Tibial artery (tissue), 4 donors: ENCODE measurements at places on chromosomes 13 and 19.

GRCh38 chr13:48973845-48974431 is 1.8 kb upstream of the FNDC3A start:
- no peak overlapping the region for H3K4me3 ChIP-seq
- no peak overlapping the region for H3K27ac ChIP-seq
- H3K4me1 ChIP-seq: peaks cover 26% of the 10 kb centered on the region
- H3K36me3 ChIP-seq: no peaks in the 10 kb centered on the region
- no peaks in the 10 kb centered on the region for H3K27me3 ChIP-seq
- no peak for DNase-seq

DNA sequence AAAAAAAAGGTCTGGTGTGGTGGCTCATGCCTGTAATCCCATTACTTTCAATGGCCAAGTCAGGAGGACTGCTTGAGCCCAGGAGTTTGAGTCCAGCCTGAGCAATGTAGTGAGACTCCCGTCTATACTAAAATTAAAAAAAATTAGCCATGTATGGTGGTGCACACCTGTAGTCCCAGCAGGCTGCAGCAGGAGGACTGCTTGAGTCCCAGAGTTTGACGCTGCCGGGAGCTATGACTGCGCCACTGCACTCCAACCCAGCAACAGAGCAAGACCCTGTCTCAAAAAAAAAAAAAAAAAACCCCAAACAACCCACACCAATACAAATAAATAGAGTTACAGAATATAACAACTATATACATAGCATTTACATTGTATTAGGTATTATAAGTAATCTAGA is 65.7 kb downstream of the MICU2 start:
- H3K27me3 ChIP-seq: no peaks in the 10 kb centered on the region
- H3K36me3 ChIP-seq: peaks cover 6% of the 10 kb centered on the region
- H3K4me1 ChIP-seq: no peaks in the 10 kb centered on the region
- H3K27ac ChIP-seq: no peak overlapping the region
- no peak for DNase-seq
- H3K4me3 ChIP-seq: no peak overlapping the region

DNA sequence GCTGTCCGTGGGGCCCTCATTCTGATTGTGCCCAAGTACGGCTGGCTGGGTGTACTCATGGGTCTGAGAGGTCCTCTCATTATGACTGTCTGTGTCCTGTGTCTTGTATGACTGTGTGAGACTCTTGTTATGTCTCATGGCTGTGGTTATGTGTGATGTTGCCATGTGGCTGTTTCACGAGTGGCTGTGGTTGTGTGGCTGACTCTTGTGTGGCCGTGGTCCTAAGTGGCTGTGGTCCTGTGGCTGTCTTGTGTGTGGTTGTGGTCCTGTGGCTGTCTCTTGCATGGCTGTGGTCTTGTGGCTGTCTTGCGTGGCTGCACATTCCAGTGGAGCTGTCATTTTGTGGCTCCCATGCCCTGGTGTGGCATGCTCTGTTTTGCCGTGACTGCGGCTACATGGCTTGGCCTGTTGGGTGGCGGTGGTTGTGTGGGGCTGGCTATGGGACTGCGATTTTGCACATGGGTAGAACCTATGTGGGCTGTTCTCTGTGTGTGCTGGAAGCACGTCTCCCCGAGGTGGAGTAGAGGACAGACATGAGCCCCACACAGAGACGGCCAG is 2.5 kb downstream of the LYL1 start:
- H3K4me3 ChIP-seq: peak overlapping the region; percentile 55
- peaks cover 46% of the 10 kb centered on the region for H3K4me1 ChIP-seq
- peak overlapping the region; percentile 94 for H3K27ac ChIP-seq

GRCh38 chr19:55114566-55115145 is 2.8 kb downstream of the PPP1R12C start:
- H3K27me3 ChIP-seq: no peaks in the 10 kb centered on the region
- peak overlapping the region; percentile 87 for H3K4me3 ChIP-seq
- H3K36me3 ChIP-seq: peaks cover 28% of the 10 kb centered on the region
- peak overlapping the region; percentile 88 for H3K27ac ChIP-seq

DNA sequence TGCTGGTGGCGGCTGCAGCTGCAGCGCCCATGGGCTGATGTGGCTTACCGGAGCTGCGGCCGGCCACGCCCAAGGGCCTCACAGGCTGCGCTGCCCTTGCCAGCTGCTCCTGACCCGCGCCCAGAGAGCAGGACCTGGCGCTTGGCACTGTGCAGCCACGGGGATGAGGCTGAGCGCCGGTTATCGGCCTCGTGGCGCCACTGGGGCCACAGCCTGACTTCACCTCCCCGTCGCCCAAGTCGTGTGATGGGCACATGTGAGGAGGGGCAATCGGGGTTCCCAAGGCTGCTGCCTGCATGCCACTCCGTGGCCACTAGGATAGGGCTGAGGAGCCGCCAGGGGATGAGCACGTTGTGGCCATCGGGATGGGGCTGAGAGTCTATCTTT is 77.2 kb upstream of the PABPC3 start:
- H3K4me3 ChIP-seq: no peak overlapping the region
- H3K27ac ChIP-seq: no peak overlapping the region
- H3K27me3 ChIP-seq: peaks cover 31% of the 10 kb centered on the region

DNA sequence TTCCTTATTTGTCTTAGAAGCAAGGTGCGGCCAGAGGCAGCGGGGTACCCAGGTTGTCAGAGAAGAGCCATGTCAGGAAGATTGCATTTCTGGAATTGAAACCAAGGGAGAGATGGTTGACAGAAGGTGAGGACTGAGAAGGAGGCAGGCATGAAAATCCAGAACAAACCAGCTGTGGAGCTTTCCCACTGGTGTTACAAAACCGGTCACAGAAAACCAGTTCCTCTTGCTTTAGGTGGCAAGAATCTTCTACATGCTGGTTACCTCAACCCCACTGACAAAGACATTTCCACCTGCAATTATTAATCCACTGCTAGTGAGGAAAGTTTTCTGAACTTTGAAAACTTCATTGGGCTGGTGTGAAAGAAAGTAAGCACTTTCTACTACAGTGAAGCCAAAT is 64.0 kb upstream of the MED4 start:
- H3K27me3 ChIP-seq: no peaks in the 10 kb centered on the region
- no peaks in the 10 kb centered on the region for H3K36me3 ChIP-seq
- no peak overlapping the region for H3K4me3 ChIP-seq

GRCh38 chr19:47714339-47714738 is 1.1 kb downstream of the EHD2 start:
- H3K27ac ChIP-seq: peak overlapping the region; percentile 93
- no peak for DNase-seq
- peak overlapping the region; percentile 92 for H3K4me3 ChIP-seq

GRCh38 chr19:45087531-45087930 is 5.4 kb upstream of the PPP1R37 start:
- no peak overlapping the region for H3K27ac ChIP-seq
- no peaks in the 10 kb centered on the region for H3K36me3 ChIP-seq
- H3K4me3 ChIP-seq: no peak overlapping the region
- H3K4me1 ChIP-seq: peaks cover 7% of the 10 kb centered on the region
- no peaks in the 10 kb centered on the region for H3K27me3 ChIP-seq

- no peaks in the 10 kb centered on the region for H3K36me3 ChIP-seq
- H3K4me3 ChIP-seq: no peak overlapping the region
- H3K27me3 ChIP-seq: no peaks in the 10 kb centered on the region
- H3K27ac ChIP-seq: no peak overlapping the region
- no peak for DNase-seq
Observed at GRCh38 chr13:44822291-44822690, 167.0 kb downstream of the NUFIP1 start.

GRCh38 chr13:22027566-22027965 is 356.7 kb downstream of the FGF9 start:
- no peak overlapping the region for H3K4me3 ChIP-seq
- DNase-seq: no peak
- no peaks in the 10 kb centered on the region for H3K36me3 ChIP-seq
- no peak overlapping the region for H3K27ac ChIP-seq

DNA sequence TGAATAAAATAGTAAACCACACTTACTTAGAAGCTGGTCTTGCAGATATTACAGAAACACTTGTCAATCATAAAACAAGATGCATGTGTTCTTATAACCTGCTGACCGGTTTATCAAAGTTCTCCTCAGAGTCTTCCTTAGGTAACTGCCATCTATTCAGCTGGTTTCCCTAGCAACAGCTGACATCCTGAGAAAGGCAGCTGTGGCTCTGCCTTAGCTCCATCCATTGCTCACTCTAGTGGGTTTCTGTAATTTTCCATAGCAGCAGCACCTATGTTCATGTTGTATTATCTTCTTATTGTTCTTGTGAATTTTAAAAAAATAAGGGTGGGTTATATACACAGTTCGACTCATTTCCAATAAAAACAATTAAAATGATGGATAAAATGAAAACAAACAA is 87.8 kb downstream of the RAP2A start:
- no peak overlapping the region for H3K4me3 ChIP-seq
- H3K27me3 ChIP-seq: no peaks in the 10 kb centered on the region
- DNase-seq: no peak
- no peak overlapping the region for H3K27ac ChIP-seq
- H3K4me1 ChIP-seq: no peaks in the 10 kb centered on the region
- no peaks in the 10 kb centered on the region for H3K36me3 ChIP-seq

DNA sequence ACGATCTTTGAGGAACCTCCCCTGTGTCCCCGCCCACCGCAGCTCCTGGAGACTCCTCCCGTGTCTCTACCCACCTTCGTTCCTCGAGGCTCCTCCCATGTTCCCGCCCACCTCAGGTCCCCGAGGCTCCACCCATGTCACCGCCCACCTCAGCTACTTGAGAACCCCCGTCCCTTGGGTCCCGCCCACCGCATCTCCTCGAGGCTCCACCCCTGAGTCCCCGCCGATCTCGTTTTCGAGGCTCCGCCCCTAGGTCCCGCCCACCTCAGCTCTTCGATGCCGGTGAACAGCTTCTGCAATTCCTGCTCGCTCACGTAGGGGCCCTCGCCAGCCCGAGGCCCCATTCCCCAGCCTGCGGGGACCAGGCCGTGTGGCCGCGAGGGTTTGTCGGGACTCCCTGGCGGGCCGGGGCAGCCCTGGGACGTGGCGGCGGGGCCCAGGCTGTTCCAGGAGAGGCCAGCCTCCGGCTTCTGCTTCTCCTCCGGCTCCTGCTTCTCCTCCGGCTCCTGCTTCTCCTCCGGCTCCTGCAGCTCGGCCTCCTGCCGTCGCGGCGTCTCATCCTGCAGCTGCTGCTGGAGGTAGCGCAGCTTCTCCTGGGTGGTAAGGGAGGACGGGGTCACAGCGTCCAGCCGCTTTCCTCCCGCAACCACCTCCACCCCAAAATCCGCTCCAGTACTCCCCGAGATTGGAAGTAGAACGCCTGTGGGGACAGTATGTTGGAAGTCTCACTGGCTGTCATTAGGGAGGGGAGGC is 16.7 kb downstream of the TSKS start:
- H3K4me1 ChIP-seq: no peaks in the 10 kb centered on the region
- no peak overlapping the region for H3K4me3 ChIP-seq
- no peak overlapping the region for H3K27ac ChIP-seq
- no peak for DNase-seq

DNA sequence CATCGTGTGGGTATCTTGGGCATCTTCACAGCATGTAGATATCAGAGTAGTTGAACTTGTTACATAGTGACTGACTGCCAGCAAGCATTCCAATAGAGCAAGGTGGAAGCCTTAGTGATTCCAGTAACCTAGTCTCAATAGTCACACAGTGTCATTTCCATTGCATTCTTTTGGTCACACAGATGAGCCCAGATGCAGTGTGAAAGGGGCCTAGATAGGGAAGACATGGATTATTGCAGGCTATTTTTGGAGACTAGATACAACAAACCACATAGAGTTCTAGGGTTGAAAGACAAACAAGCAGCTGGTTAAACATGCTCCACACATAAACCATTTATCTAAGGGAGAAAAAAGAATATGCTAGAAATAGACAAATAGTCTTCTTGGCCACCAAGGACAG is 553.5 kb downstream of the DCT start:
- no peak overlapping the region for H3K27ac ChIP-seq
- H3K4me3 ChIP-seq: no peak overlapping the region
- H3K36me3 ChIP-seq: no peaks in the 10 kb centered on the region
- H3K27me3 ChIP-seq: no peaks in the 10 kb centered on the region
- no peaks in the 10 kb centered on the region for H3K4me1 ChIP-seq

- no peaks in the 10 kb centered on the region for H3K27me3 ChIP-seq
- H3K36me3 ChIP-seq: no peaks in the 10 kb centered on the region
- no peaks in the 10 kb centered on the region for H3K4me1 ChIP-seq
Observed at GRCh38 chr13:37753776-37754175, 115.8 kb downstream of the TRPC4 start.
